ENCODE measurements at places on chromosomes 4 and X.

DNA sequence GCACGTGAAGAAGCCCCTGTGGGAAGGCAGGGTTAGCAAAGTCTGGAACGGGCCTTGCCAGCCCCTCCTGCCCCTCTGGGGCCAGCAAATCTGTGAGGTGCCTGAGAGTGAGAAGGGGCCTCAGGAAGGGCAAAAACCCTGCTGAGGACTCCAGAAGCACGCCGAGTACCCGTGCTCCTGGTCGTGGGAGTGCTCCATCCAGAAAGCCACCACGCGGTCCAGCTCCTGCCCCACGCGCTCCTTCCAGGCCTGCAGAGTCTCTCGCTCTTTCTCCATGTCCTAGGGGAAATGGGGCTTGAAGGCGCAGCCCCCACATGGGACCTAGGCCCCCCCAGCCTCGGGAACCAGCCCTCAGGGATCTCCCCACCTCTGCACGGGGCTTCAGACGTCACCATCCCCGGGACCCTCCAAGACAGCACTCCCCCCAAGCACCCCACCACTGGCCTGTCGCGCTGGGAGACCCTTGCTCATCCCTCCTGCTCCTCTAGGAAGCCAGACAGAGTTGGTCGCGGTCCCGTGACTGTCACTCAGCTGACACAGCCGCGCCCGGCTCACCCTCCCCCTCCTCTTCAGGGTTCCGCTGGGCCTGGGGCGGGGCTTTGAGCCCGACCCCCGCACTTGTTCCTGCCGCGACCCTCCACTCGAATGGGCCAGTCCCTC, at the start of gene RENBP:
Gene RENBP (minus strand): TSS at position 504 of the 660 bp plus-strand sequence. CDS start 33 bp downstream, at position 471.
- DNase-seq: no peak

DNA sequence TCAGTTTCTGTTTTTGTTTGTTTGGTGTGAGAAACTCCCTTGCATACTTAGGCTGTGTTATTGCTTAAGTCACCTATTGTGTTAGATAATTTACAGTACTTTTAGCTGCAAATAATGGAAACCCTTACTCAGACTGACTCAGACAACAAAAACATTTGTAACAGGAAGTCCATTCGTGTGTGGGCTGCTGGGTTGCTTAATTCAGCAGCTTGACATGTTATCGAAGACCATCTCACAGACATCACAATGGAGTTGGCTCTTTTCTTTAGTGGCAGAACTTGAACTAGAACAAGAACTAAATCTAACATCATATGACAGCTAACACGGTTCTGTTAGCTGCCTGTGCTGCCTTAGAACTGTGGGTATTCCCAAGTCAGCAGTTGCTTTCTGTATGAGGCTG, 9.9 kb upstream of the GABRE start:
- no peak for DNase-seq

GRCh38 chrX:56797574-56798338, 68.7 kb downstream of the NBDY start:
- DNase-seq: no peak

DNA sequence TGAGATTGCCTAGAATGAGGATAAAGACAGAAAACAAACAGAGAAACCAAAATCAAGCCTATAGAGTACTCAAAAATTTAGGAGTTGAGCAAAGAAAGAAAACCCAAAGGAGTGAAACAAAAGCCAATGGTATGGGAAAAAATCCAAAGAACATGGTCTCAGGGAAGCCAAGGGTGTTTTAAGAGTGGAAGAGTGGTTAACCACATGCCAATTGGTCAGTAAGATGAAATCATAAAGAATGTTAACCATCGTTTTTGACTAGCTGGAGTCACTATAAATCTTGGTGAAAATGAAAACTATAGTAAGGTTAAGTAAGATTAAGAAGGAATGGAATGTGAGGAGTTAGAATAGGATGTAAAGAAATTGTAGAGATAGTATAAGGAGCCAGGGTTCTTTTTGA, 64.7 kb upstream of the RPL34 start:
- DNase-seq: no peak

- no peak for DNase-seq
Measured at GRCh38 chr4:15870079-15870478, 68.5 kb downstream of the FGFBP1 start.

DNA sequence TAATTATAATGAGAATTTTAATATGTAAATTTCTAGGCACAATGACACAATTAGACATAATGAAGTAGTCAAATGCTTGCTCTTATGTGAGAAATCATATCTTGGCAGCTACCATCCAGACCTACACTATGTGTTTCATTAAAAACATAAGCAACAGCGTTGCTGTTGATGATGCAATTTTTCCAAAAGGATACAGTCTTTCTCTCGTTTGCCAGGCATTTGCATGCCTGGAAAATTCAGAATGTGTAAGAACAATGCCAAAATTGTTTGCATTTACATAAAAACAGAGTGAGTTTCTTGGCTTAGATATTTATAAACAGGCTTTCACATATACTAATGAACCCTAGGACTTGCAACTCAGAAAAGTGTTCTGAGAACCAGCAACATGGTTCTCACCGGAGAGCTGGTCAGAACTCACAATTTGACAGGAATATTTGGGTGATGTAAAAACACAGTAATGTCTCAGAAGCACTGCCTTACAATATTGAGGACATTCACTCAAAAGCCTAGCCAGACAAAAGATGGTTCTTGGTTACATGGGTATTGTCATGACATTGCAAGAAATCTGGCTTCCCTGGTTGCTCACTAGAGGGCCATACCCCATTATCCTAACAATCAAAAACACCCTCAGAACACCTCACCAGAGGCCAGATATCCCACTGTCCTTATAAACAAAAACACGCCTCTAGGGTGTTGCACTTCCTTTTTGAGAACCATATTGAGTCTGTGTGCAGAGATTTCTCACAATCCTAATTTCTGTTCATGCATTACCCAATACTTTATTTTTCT, 1029.0 kb upstream of the AGA start:
- DNase-seq: no peak

DNA sequence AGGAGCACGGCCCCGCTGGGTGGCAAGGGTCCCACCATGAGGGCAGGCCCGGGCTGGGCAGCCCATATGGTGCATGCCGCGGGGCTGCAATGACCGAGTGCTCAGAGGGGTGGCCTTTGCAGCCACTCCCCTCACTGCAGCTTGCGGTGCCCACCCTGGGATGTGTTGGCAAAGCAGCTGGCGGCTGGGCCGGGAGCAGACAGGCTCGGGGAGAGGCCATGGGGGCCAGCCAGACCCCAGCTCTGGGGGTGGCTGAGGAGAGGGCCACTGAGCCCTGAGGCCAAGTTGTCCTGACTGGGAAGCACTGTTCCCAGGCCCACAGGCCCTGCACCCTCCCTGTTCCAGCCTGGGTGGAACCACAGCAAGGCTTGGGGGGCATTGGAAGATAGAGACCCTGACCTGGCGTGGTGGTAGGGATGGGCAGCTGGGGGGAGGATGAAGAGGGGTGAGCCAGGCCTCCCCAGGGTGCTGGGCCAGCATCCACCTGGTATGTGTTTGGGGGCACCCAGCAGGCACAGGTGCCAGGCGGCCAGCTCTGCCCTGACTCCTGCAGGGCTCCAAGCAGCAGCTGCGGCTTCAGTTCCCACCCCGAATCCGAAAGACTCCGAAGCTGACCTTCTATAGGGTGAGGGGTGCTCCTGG, 18.4 kb upstream of the RNF4 start:
- DNase-seq: no peak

- DNase-seq: no peak
Measured at GRCh38 chr4:19304028-19304427, 947.7 kb upstream of the SLIT2 start.

GRCh38 chr4:175823015-175823742, 11.1 kb upstream of the GPM6A start:
- DNase-seq: no peak

GRCh38 chr4:78360466-78360865, 191.1 kb upstream of the ANXA3 start:
- no peak for DNase-seq

DNA sequence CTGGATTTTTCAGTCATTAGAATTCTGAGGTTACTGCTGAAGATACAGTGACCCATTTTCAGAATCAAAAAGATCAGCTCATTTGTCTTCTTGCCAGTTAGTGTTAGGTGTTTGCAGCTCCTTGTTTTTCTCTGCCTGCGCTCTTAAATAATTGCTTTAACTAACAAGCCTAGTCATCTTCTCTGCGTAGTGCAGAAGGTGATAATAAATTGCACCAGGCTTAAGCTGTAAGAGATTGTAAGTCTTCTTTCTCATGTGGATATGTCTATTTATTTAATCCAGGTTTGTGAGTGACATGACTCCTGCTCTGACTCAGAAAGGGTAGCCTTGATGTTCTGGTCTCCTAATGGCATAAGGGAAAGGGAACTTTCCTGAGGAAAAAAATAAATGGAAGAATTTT, 167.2 kb downstream of the CEP135 start:
- DNase-seq: no peak

GRCh38 chrX:137565921-137566745, at the start of gene ZIC3:
TSS of gene ZIC3 (plus strand) at chrX:137566127. CDS start at chrX:137566692, 565 bp downstream.
- DNase-seq: peak; percentile 68

GRCh38 chr4:48047896-48048295, 31.3 kb downstream of the NIPAL1 start:
- DNase-seq: no peak

DNA sequence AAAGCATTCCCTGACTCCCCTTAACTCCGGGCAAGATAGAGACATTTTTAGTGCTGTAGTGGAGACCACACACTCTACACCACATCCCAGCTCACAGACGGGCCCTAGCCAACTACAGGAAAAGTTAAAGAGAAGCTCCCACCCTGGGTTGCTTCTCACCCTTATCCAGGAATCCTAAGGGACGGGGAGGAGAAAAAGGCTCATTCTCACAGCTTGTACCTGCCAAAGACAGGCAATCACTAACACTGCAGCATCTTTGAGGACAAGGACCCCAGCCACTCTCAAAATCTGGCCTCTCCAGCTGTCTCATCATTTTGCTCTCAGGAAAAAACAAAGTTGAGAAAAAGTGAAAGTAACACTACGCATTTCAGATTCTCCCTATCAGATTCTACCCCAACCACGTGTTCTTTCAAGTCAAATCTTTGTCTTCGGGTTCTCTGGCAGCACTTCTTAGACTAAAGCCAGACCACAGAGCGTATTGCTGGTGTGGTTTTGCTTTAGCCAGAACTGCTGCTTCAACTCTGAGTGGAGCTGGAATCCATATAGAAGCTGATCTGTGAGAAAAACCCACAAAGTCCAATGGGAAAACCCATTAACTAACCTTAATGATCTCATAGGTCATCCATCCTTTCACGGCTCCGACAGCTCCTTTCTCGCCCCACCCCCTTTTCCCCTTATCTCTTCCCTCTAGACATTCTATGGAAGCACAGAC, 605.9 kb upstream of the DIPK2B start:
- DNase-seq: no peak

DNA sequence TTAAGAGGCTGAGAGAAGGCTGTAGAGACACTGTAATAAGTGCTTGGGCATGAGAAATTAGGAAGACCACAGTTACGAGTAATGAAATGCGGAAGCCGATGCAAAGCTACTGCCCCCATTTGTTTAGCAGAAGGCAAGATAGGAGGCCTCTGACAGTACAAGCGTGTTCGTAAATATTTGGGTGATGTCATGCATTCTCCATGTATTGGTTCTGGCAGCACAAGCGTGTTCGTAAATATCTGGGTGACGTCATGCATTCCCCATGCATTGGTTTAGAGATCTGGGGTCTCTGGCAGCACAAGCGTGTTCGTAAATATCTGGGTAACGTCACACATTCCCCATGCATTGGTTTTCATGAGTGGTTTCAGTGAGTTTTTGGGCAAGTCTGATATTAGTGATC, 661.5 kb upstream of the FRG1 start:
- no peak for DNase-seq

- no peak for DNase-seq
Measured at GRCh38 chr4:56289934-56290333, 97.4 kb downstream of the AASDH start.

DNA sequence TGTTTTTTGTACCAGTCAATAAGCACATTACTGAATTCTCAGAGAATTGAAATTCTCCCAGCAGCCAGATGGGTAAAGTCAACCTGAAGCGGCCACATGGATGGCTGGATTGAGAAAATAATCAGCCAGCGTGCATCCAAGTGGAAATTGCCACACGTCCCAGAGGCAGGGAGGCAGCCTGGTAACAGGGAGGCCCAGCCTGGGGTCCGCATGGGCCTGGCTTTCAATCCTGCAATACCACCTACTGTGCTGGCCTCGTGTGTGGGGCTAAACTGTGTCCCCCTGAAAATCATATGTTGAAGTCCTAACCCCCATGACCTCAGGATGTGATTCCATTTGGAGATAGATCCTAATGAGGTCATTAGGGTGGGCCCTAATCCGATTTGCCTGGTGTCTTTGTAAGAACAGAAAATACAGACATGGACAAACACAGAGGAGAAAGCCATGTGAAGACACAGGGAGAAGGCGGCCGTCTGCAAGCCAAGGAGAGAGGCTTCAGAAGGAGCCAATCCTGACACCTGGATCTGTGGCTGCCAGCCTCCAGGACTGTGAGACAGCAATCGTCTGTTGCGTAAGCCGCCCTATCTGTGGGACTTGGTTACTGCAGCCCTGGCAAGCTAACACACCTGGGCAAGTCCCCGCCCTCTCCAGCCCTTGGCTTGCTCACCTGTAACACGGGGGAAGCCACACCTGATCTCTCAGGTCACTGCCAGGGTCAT, 90.3 kb downstream of the JAKMIP1 start:
- DNase-seq: no peak

- no peak for DNase-seq
Measured at GRCh38 chrX:150094996-150095395, 156.7 kb upstream of the EOLA2 start.

- DNase-seq: no peak
Measured at GRCh38 chrX:140206657-140207056, 241.3 kb upstream of the CXorf66 start.

DNA sequence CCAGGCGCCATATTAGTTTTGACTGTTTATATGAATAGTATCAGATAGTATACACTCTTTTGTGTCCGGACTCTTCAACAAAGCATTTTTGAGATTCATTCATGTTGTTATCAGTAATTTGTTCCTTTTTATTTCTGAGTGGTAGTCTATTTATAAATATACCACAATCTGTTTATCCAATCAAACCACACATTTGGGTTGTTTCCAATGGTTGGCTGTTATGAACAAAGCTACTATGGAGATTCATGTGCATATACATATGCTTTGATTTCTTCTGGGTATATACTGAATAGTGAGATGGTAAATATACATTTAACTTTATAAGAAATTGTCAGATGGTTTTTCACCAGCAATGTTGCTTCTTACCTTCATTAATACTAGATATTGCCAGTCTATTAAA, 36.8 kb upstream of the TAPT1 start:
- DNase-seq: no peak
